ENCODE measurements at places on chromosomes 16 and 17.

DNA sequence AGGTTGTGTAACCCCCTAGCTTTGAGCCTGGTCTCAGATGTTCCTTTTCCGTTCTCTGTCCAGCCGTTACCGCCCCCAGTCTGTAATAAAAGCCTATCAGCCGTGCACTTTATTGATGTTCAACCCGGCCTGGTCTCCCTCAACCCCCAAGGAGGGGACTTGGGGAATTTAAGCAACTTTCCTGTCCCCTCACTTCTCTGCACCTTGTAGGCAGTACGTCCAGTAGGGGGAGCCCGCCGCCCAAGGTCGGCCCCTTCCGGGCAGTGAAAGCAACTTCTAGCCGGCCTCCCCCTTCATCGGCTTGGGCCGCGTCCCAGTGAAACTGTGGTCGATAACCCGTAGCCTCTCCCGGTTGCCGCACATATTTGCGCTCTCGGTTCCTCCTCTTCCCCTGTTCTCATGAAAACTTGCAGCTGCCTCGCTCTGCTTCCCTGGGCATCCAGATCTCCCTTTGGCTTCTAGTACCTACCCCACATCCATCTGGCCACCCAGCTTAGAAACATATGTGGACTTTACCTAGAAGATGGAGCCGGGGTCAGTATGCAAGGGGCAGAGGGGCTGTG, 7.9 kb downstream of the PNPO start:
- peak; percentile 52 for DNase-seq

GRCh38 chr16:2726923-2727322, 6.9 kb upstream of the PRSS27 start:
- DNase-seq, result no peak

GRCh38 chr16:19517424-19518089, 4.3 kb downstream of the GDE1 start:
- DNase-seq, result no peak

- DNase-seq, result no peak
These were observed 305.1 kb upstream of the GOT2 start for GRCh38 chr16:59039066-59039720.

- no peak for DNase-seq
These were observed 600.9 kb downstream of the CDH8 start for GRCh38 chr16:61435346-61435745.

- no peak for DNase-seq
These were observed 744 bp upstream of the METRNL start for GRCh38 chr17:83078378-83079351.

GRCh38 chr16:82011199-82011641, at the start of gene SDR42E1:
Gene SDR42E1 (minus strand): TSS chr16:82011470. CDS start chr16:82000858, 10,612 bp downstream.
- peak; percentile 22 for DNase-seq

GRCh38 chr16:50006964-50007363, 18.1 kb upstream of the CNEP1R1 start:
- no peak for DNase-seq

DNA sequence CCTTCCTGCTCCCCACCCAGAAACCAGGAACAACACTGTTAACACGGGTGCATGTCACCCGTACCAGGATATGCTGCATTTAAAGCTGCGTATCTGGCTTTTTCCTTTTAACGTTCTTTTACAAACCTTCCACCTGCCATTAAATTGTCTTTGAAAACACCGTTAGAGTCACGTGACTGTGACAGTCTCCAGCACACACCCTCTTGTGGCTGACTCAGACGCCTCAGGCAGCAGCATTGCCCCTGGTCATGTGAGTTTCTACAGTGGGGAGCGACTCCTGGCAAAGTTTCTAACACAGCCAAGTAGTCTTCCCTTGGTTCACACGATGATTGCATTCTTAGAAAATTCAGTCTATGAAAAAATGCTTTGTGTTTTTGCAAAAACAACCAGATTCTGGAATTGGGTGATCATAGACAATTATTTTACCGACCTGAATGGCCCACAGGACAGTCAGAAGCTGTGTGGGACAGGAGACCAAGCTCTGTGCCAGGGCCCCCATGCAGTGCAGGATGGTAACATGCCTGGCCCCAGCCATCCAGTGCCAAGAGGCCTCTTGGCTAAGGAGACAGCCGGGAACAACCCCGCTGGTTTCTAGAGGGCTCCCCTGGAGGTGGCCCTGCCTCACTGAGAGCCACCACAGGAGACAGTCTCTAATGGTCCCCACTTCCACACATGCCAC, 199.1 kb downstream of the KATNIP start:
- no peak for DNase-seq

DNA sequence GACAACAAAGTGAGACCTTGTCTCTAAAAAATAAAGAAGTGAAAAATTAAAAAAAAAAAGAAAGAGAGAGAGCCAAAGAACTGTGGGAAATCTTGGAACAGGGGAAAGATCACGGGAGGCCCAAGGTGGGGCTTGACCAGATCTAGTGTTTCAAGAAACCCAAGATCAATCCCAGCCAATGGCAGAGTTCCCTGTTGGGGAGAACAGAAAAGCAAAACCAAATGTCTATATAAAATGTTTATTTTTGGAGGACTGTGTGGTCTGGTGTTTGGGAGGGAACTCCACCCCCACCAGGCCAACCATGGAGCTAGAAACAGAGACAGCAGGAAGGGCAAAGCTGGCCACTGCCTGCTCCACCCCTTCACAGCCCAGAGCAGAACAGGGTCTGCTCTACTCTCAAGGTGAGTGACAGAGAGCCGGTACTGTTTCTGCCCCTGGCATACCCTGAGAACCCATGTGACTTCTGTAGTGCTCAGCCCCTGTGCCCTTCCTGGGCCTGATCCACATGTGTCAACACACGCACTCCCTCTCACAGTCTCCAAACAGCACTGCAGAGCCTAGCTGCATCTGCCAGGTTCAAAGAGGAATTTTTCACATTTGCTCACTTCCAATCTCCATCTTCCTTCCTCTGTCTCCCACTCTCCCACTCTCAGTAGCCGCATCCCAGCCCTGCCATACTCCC, 3.7 kb downstream of the TMEM101 start:
- DNase-seq, result no peak

GRCh38 chr16:65579050-65579449, 457.2 kb upstream of the CDH11 start:
- DNase-seq, result no peak
